Central memory CD8-positive, alpha-beta T cell (primary cell): ENCODE measurements at places on chromosomes 3 and 15.

DNA sequence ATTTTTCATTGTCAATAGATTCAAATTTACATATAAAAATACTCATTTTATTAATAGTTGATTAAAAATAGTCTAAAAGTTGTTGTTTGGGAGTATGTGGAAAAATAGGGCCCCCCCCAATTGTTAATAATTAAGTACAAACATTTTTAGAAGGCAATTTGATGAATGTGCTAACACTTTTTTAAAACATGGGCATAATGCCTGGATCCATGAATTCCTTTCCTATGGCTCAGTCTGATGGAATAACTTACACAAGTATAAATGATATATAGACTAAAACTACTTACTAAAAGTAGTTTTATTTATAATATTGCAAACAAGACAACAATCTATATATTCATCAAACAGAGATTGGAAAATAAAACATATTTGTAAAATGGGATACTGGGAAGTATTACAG lies 247.2 kb upstream of the LRRN1 start:
- H3K27me3 ChIP-seq: no peaks in the 10 kb centered on the region
- H3K4me1 ChIP-seq: no peaks in the 10 kb centered on the region
- H3K27ac ChIP-seq: no peak overlapping the region

- DNase-seq: no peak
- peaks cover 42% of the 10 kb centered on the region for H3K27me3 ChIP-seq
- no peak overlapping the region for H3K27ac ChIP-seq
- no peaks in the 10 kb centered on the region for H3K4me1 ChIP-seq
- H3K4me3 ChIP-seq: no peak overlapping the region
- peaks cover 1% of the 10 kb centered on the region for H3K36me3 ChIP-seq
Measured at GRCh38 chr3:158085358-158085757, 20.9 kb downstream of the SHOX2 start.

GRCh38 chr3:164851905-164852304 lies 226.4 kb downstream of the SI start:
- H3K27ac ChIP-seq: no peak overlapping the region
- no peak overlapping the region for H3K4me3 ChIP-seq
- no peak for DNase-seq
- H3K36me3 ChIP-seq: no peaks in the 10 kb centered on the region

DNA sequence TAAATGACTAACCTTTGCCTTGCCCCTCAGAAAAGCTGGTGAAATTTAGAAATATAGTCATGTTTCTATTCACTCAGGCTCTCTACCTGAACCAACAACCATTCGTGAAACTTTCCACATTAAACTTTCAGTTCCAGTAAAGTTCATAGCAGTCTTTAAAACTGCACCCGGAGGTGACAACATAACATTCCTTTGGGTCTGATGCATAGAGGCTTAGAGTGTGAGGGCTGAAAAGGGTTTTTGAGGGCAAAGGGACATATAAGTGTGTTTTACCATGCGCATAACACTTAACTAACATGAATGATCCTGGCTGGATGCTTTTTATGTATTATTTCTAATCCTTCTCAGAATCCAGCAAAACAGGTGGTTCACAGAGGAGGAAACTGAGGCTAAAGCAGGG lies 471.7 kb upstream of the MCTP2 start:
- H3K36me3 ChIP-seq: no peaks in the 10 kb centered on the region
- no peak for DNase-seq
- no peaks in the 10 kb centered on the region for H3K4me1 ChIP-seq
- peaks cover 18% of the 10 kb centered on the region for H3K27me3 ChIP-seq

DNA sequence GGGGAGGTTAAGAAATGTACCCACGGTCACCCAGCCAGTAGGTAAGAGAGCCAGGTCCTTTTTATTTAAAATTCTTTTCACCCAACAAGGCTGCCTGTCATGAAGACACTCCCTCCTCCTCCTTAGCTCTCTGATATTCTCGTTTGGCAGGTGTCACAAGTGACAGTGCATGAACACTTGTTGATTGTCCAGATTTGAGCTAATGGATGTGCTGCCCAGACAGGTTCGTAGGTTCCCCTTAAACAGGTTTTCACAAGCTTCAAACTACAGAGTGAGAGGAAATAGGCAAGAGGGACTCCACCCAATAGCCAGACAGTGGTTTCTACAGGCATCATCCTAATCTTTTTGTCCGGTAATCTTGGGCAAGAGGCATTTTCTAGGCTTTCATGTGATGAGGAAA lies 32.2 kb downstream of the ATP13A4 start:
- no peak overlapping the region for H3K4me3 ChIP-seq
- H3K36me3 ChIP-seq: no peaks in the 10 kb centered on the region
- DNase-seq: no peak
- no peaks in the 10 kb centered on the region for H3K27me3 ChIP-seq

DNA sequence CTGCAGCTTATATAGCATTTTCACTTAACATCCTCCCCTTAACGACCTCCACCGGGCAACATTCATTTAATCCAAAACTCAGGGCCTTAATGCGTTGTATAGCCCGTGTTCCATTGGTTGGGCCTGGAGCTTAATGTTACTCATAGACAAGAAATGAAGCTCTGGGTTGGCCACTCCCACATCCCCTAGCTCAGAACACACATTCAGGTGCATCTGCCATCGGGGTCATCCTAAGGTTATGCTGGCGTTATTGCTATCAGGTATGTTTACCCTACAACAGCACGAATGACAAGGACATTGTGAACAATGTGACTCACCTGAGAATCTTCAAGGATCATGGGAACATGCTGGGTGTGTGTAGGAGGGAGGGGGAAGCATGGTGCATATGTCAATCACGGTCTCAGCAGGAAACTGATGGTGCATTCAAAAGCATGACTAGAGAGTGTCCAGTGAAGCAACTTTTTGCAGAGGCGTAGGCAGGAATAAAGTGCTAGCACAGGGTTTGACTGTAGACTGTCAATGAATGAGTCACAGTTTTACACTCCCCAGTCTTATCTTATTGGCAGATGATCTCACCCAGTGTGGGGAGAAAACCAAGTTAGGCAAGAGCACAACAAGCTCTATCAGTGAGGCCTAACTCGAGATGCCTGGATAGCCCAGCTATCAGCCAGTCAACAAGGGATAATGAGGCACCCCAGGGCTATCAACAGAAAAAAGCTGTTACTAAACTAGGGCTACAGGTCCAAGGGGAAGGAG lies 402.1 kb upstream of the MCTP2 start:
- H3K4me1 ChIP-seq: no peaks in the 10 kb centered on the region
- H3K4me3 ChIP-seq: no peak overlapping the region
- H3K27ac ChIP-seq: no peak overlapping the region

- H3K36me3 ChIP-seq: no peaks in the 10 kb centered on the region
- no peak overlapping the region for H3K27ac ChIP-seq
Measured at GRCh38 chr3:193333229-193333628, 45.3 kb downstream of the ATP13A5 start.

DNA sequence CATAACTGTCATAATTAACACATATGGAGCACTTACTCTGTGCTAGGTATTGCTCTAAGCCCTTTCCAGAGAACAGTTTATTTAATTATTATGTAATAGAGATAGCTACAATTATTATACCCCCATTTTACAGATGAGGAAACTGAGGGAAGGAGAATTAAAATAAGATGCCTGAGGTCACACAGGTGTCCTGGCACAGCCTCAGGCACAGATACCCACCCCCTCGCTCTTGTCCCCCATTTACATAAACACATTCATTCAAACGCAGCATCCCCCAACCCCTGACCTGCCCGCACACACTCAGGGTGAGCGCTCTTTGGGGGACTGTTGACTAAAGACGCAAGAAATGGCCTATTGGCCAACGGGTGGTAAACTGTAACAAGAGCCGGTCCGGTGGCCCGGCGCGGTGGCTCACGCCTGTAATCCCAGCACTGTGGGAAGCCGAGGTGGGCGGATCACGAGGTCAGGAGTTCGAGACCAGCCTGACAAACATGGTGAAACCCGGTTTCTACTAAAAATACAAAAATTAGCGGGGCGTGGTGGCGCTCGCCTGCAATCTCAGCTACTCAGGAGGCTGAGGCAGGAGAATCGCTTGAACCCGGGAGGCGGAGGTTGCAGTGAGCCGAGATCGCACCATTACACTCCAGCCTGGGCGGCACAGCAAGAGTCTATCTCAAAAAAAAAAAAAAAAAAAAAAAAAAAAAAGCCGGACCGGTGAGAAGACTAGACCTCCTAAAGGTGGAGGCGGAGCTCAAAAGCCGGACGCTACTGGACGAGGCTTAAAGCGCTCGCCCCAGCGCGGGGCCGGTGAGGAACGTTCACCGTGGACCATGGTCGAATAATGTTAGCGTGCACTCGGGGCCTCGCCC lies 1.9 kb upstream of the ISL2 start:
- H3K4me1 ChIP-seq: peaks cover 36% of the 10 kb centered on the region
- H3K36me3 ChIP-seq: peaks cover 16% of the 10 kb centered on the region
- H3K27me3 ChIP-seq: peaks cover 74% of the 10 kb centered on the region

DNA sequence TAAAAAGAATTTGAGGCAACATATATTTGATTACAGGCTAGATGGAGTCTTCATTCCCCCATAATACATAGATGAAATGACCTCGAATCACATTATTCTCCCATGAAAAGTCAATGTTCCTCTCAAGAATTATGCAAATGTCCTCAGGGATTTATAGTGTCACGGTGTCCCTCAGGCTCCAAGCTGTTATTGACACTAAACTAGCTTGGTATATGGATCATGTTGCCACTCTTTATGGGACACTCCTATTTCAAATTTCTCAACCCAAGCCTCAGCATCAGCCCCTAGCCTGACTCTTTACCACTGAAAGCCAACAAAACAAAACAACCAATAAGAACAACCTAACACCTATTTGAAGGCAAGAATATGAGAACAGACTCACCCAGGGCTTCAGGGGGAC lies 139.8 kb downstream of the TPRG1 start:
- H3K27ac ChIP-seq: no peak overlapping the region
- peaks cover 6% of the 10 kb centered on the region for H3K4me1 ChIP-seq
- no peak overlapping the region for H3K4me3 ChIP-seq
- H3K27me3 ChIP-seq: no peaks in the 10 kb centered on the region
- DNase-seq: no peak

DNA sequence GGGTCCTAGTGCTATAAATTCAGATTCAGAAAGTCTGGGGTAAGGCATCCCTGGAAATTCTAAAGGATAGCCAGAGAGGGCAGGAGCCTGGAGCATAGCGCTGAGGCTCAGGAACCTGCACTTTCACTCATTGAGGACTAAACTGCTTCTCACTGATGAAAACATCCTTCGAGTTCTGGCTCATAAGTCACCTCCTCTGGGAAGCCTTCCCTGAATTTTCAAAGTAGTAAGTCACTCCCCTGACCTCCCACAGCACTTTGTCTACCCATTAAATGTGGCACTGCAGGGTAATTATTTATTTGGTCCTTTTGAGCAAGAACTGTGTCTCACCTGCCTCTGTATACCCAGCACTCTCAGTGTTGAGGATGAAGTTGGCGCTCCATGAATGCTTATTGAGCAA lies 30.9 kb downstream of the HRH1 start:
- H3K27me3 ChIP-seq: peaks cover 36% of the 10 kb centered on the region
- no peak overlapping the region for H3K4me3 ChIP-seq
- no peaks in the 10 kb centered on the region for H3K4me1 ChIP-seq
- H3K36me3 ChIP-seq: peaks cover 3% of the 10 kb centered on the region

DNA sequence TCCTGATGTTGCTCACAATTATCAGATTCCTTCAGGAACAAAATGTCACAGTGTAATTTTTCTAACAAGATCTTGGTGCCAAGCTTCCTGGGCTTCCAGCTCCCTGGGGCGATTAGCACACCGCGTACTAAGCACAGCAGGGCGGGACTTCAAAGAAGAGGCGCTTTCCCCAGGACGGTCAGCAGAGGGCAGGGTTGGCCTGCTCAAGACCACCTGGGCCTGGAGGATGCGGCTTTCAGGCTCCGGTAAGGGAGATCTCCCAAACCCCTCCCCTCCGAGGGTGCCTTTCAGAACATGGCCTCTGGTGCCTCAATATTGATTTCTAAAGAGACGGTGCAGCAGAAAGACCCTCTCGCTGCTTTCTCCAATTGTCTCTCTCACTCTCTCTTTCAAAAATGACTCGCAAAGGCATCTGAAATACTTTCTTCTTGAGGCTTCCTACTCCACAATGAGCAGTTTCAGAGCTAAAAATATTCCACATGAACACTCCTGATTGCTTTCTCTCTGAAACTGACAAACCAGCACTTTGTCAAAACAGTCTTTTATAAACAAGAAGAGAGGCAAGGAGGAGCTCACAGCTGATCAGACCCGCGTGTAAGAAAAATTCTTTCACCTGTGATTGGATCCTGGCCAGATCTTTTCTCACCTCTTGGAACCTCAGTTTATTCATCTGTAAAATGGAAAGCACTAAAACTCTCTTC lies 154.0 kb downstream of the ADAMTS9 start:
- H3K36me3 ChIP-seq: no peaks in the 10 kb centered on the region
- no peak overlapping the region for H3K4me3 ChIP-seq
- H3K4me1 ChIP-seq: peaks cover 5% of the 10 kb centered on the region

- peaks cover 25% of the 10 kb centered on the region for H3K27me3 ChIP-seq
- H3K36me3 ChIP-seq: no peaks in the 10 kb centered on the region
- no peak overlapping the region for H3K27ac ChIP-seq
- DNase-seq: no peak
- no peak overlapping the region for H3K4me3 ChIP-seq
Measured at GRCh38 chr15:98614681-98615080, 33.7 kb upstream of the IGF1R start.

DNA sequence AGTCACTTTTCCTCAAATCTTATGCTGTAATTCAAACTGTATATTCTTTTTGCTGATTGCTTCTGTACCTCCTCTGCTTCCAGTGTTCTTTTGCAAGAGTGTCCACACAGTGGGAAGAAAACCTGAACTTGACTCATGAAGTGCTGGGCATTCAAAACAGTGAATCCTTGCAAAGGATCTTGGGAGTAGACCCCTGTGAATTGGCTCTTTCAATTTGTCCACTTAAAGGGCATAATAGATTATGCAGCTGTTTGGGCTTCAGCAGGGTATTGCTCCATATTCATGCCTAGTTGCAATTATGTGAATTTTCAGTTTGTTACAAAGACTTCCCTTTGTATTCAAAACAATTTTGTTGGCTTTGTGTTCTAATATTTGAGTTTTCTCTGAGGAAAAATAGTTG lies 11.4 kb downstream of the ZFAND6 start:
- H3K27me3 ChIP-seq: no peaks in the 10 kb centered on the region
- no peak overlapping the region for H3K27ac ChIP-seq
- peaks cover 3% of the 10 kb centered on the region for H3K36me3 ChIP-seq
- no peak overlapping the region for H3K4me3 ChIP-seq
- H3K4me1 ChIP-seq: peaks cover 61% of the 10 kb centered on the region

GRCh38 chr15:48644827-48645557 lies 517 bp downstream of the FBN1 start:
- DNase-seq: no peak
- peak overlapping the region; percentile 37 for H3K4me3 ChIP-seq
- no peaks in the 10 kb centered on the region for H3K36me3 ChIP-seq
- no peak overlapping the region for H3K27ac ChIP-seq

GRCh38 chr3:51279448-51279847 lies 105.6 kb upstream of the MANF start:
- H3K4me1 ChIP-seq: no peaks in the 10 kb centered on the region
- no peak for DNase-seq
- no peaks in the 10 kb centered on the region for H3K36me3 ChIP-seq
- no peaks in the 10 kb centered on the region for H3K27me3 ChIP-seq
- H3K4me3 ChIP-seq: no peak overlapping the region
- no peak overlapping the region for H3K27ac ChIP-seq
